ENCODE measurements at places on chromosomes 4 and X. TPM values are rescaled to one million over a fixed set of nuclear protein-coding genes. Genes with fewer than 3 reads are reported as not detected.

Gene MAGEC1
- not detected for total RNA-seq

GRCh38 chr4:118033148-118034052, 886 bp upstream of the NDST3 start:
- peak; percentile 61 for DNase-seq

GRCh38 chr4:88211473-88212252, 53.2 kb upstream of the ABCG2 start:
- peak; percentile 64 for DNase-seq

DNA sequence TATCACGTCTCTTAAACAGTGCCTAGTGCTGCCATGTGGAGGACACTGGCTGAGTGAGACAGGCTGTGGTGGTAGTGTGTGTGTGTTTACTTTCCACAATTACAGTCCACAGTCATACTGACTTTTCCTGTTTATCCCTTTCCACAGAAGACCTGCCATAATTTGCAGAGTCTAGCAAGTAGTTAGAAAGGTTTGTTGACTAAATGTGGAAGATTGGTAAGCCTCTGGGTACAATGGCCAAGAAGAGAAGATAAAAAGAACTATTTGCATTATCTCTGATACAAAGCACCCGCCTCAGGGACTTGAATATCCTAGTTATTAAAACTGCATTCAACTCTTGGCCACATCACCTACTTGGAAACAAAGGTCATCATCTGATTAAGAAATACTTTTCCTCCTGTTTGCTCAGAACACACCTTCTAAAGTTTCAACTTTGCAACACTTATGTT, 89.1 kb downstream of the FAM13A start:
- no peak for DNase-seq

DNA sequence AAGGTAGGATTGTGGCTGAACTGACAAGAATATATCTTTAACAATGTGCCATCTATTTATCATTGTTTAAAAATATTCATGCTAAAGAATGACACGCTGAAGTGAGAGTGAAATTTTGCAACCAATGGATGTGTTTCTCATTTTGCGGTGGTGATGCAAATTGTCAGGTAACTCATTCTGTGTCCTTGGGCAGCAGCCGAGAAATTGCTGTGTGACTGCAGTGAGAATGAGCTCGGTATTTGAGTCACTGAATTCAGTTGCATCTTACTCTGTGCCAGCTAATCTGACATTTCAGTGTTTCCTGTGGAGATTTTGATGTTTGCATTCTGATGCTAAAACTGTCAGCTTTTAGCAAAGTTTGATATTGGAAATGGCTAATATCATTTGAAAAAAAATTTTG, 28.1 kb downstream of the MCUB start:
- DNase-seq, result no peak

GRCh38 chr4:80694171-80694570, 336.3 kb upstream of the BMP3 start:
- DNase-seq, result no peak

DNA sequence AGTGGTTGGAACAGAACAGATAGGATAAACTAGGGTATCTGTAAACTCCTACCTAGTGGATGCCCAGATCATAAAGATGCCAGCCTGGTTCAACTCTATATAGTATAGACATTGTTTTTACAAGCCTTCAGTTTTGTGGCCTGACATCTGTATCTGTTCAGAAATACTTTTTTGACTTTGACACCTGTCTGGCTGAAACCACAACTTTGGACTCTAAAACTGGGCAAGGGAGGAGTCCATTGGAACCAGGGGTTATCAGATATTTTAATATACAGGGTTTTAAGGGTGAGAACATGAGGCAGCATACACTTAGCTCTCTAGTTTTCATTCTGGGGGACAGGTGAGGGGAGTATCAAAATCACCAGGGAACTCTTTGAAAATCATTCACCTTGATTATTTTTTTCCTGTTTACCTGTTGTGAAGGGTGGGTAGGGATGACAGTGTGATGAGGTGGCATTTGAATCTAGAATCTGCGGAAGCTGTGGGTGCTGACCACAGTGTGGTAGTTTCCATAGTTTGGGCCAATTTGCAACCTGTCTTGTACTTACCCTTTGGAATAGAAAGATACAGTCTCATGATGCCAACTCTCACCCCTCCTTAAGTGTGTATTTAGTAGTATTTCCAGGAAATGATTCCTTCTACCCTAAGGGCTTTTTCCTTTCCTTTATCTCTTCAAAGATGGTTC, 20.6 kb downstream of the GAB1 start:
- DNase-seq, result no peak

DNA sequence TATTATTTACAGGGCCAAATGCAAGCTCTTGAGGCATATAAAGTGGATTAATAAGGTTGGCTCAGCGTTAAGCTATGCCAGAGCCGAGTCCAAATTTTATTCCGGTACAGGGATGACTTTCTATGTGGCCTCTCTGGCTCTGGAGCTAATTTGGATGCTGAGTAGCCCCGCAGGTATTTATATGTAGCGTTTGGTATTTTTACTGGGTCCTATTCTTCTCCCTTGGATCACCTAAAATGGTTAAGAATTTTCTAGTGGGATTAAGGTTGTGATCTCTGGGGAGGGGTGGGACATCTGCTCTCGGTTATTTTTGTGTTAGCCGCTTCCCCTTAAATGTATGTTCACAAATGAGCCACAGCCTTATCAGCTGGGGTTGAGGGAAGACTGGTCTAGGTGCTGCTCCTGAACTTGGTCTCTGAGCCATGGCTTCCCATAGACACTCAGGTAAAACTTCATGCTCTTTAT, 49.4 kb downstream of the FHL1 start:
- no peak for DNase-seq

All from endothelial cell (in vitro differentiated cells).